HT1080 (cell line): ENCODE measurements at places on chromosomes 1 and 21. TPM values are rescaled to one million over a fixed set of nuclear protein-coding genes. Genes with fewer than 3 reads are reported as not detected.

DNA sequence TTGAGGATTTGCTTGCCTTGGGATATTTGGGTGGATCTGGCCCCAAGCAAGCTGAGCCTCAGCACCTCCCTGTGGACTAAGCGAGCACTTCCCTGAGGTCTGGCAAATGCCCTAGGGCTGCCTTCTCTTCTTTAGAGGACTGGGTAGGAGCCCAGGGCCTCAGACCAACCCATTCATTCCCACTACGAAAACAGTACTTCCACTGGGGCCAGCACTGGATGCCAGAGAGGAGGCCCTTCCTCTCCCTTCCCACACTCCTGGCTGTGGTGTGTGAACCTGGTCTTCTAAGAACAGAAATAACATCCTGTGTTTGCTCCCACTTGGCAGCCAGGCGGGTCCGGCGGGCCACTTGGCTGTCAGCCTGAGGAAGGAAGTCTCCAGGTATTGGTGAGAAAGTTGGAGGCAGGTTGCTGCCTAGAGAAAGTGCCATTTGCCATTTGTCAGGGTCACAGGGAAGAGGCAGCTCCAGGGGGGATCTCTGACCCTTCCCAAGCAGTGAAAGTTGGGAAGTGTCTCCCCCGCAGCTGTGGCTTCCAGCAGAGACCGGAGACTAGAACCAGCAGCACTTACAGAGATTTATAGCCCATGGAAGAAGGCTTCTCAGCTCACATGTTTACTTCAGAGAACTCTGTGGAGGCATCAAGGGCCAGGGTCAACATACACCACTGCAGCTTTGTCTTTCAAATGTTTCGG, 323.5 kb downstream of the SIPA1L2 start:
- peak; percentile 18 for DNase-seq

Gene ALG6
- total RNA-seq, result 10.3 and 16.0 TPM in 2 replicates

GRCh38 chr21:35559128-35559828, 501.0 kb downstream of the SETD4 start:
- peak; percentile 93 for DNase-seq

Gene ZBTB40
- 12.7 and 13.0 TPM in 2 replicates for total RNA-seq

Gene IRF6
- 0.05 TPM in 1 of 2 replicates, not detected in the other for total RNA-seq

DNA sequence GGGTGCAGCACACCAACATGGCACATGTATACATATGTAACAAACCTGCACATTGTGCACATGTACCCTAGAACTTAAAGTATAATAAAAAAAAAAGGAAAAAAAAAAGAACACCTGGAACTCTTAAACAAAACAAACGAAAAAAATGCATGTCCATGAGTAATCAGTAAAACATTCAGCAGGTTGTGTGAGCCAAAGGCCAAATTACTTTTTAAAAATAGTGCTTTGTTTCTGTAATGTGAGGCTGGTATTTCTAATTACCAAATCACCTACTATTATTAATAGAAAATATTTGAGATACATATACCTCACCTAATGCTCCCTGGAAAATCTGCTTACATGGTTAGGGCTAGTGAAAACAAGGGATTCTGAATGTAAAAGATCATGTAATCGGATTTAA, 294.4 kb upstream of the NR5A2 start:
- no peak for DNase-seq

- no peak for DNase-seq
These were observed 70.9 kb downstream of the NAV1 start for GRCh38 chr1:201609661-201610318.

DNA sequence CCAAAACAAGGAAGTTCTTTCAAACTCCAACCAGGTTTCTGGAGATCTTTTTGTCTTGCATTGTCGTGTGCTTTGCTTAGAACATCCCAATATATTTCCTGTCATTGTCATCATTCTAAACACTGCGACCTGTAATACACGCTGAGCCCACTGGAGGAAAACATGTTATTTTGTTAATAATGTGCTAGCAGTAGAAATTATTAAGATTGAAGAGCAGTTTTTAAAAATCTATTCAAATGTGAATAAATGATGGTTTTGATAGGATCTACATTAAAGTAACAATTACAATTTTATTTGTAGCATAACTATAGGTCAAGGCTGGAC, 268.5 kb downstream of the PTPRC start:
- no peak for DNase-seq

GRCh38 chr1:53172426-53173128, 24.0 kb upstream of the CPT2 start:
- peak; percentile 59 for DNase-seq

DNA sequence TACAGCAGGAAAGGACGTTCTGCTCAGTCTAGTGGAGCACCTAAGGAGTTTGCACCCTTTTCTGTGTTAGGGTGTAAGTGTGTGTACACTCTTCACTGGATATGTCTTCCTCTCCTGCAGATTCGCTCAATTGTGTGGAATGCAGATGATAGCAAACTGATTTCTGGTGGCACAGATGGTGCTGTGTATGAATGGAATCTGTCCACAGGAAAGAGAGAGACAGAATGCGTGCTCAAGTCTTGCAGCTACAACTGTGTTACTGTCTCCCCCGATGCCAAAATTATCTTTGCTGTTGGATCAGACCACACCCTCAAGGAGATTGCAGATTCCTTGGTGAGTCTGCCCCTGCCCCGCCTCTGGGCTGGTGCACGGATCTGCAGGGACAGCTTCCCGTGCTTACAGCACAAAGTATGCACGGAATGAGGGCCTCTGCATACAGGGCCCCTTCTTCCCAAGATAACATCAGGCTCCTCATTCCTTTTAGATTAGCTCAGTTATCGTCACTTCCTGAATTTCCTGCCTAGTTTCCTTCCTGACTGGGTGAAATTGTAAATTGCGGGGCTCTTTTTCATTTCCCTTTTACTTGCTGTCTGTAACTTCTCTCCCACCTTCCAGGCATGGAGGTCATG, 34.6 kb downstream of the CFAP57 start:
- DNase-seq, result peak; percentile 99

GRCh38 chr21:36656138-36656537, 42.8 kb upstream of the SIM2 start:
- DNase-seq, result no peak

Gene TNFRSF4
- 0.88 TPM in 1 of 2 replicates, not detected in the other for total RNA-seq

Gene NKAIN1
- total RNA-seq, result 0.58 TPM in 1 of 2 replicates, not detected in the other

Gene FCMR
- total RNA-seq, result not detected in 2 replicates

Gene C1orf210
- not detected in 2 replicates for total RNA-seq

GRCh38 chr1:172699111-172699510, 40.2 kb downstream of the FASLG start:
- DNase-seq, result peak; percentile 90

- DNase-seq, result no peak
These were observed 196.7 kb downstream of the PBX1 start for GRCh38 chr1:164755690-164756089.

Gene RNF187
- 55.6 and 56.5 TPM in 2 replicates for total RNA-seq

- peak; percentile 87 for DNase-seq
These were observed 20.8 kb downstream of the OBSCN start for GRCh38 chr1:228228601-228229074.

Gene KCNH1
- total RNA-seq, result 2.4 and 3.1 TPM in 2 replicates

- DNase-seq, result peak; percentile 39
These were observed 84.5 kb upstream of the ESRRG start for GRCh38 chr1:216807696-216808095.

DNA sequence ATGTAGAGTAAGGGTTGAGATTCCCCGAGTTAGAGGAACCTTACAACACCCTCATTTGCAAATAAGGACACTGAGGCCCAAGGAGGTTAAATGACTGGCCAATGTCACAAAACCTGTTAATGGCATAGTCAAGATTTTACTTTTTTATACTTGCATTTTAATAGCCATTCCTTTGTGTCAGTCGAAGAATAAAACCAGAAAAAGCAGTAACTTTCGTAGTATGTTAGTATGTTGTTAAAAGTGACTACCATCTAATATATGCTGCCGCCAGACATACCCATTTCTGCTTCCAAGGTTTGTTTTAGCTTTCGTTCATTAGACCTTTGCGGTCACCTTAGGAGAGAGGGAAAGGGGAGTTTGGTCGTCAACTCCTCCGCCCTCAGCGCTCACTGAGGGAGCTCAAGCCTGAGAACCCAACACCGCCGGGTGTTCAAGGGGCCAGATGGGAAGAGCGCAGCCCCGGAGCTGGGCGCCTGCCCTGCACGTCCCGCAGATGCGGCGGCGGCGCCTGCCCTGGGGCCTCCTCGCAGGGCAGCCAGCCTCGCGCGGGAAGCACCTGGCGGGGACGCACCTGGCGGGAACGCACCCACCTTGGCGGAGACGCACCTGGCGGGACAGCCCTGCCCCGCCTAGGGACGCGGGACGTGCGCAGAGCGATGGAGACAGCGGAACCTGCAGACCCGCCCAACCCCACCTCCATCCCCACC, 466 bp downstream of the VPS26C start:
- DNase-seq, result peak; percentile 28

DNA sequence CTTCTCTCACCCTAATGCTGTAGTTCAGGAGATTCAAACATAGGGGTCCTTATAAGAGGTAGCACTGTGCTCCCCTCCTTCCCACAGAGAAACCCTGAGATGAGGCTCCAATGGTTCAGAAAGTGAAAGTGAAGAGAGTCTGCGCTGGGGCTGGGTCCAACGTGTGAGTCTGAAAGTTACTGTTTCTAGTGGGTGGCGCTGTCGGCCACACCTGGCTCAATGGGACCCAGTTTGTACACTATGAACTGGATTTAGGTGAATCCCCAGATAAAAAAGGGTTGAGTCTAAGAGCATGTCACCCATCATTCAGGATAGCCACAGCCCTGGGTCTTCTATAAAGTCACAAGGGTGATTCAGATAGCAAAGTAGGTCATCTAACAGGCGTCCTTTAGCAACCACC, 2.8 kb downstream of the SMCP start:
- no peak for DNase-seq

DNA sequence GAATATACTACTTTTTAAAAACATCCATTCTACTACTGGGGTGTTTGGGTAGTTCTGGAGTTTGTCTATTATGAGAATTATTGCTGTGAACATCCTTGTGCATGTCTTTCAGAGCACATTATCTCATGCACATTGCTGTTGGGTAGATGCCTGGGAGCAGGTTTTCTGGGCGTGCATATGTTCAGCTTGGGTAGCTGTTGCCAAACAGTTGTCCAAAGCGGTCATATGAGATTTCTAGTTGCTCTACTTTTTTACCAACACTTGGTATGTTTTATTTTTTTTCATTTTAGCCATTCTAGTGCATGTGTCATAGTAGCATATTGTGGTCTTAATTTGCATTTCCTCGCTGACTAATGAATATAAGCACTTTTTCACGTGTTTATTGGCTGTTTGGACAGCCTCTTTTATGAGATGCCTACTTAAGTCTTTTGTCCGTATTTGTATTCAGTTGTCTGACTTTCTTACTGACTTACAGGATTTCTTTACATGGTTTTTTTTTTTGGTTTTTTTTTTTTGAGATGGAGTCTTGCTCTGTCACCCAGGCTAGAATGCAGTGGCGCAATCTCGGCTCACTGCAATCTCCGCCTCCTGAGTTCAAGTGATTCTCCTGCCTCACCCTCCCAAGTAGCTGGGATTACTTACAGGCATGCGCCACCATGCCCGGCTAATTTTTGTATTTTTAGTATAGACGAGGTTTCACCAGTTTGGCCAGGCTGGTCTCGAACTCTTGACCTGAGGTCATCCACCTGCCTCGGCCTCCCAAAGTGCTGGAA, 18.1 kb downstream of the ZDHHC18 start:
- no peak for DNase-seq

DNA sequence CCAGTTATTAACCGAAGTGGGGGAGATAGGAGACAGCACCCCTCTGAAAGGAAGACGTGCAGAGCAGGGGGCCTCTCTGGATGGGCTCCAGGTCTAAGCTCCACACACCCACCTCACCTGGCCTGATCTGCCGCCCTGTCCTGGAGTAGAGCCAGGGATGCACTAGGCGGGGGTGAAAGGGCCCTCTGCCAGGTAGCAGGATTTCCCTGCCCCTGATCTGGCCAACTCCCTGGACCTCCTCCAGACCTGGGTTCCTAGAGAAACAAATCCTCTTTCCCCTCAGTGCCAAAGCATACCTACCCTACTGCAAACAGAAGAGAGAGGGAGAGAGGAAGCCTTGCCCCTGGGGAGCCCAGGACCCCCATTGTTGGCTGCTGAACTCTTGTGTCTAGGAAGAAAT, 2.0 kb downstream of the CRABP2 start:
- no peak for DNase-seq

Gene EFCAB14
- 28.8 and 30.6 TPM in 2 replicates for total RNA-seq

DNA sequence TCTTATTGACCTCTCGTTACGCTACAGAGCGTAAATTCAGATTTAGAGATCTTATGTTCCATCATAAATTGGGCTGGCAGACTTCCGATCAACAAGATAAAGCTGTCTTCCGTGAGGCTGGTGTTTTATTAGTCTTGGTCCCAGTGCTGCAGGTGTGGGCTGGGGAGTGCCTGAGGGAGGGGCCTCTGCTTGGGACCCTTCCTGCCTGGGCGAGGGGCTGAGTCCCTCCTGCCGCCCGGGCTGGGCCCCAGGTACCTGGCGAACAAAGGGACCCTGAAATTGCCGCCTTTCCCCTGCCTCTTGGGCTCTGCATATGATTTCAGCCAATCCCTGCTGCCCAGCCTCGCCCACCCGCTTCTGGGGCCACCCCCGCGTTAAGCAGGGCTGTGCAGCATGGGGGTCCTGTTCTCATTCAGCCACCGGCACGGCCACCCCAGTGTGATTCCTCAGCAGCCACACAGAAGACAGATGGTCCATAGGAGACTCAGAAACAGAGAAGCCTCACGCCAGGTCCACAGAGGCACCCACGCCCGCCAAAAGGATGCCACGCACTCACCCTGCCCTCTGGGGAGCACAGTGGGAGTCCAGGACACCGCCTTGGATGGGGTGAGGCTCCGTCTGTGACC, 6.1 kb upstream of the SAMD11 start:
- DNase-seq, result no peak

GRCh38 chr1:207691841-207692240, 46.9 kb downstream of the CR1L start:
- no peak for DNase-seq

Gene OSCP1
- 1.4 and 1.8 TPM in 2 replicates for total RNA-seq

- DNase-seq, result no peak
These were observed 149.6 kb downstream of the CYYR1 start for GRCh38 chr21:26423511-26423910.

GRCh38 chr1:32363713-32364112, 1.4 kb downstream of the TSSK3 start:
- DNase-seq, result no peak

- peak; percentile 70 for DNase-seq
These were observed 96.6 kb upstream of the TNR start for GRCh38 chr1:175839779-175840669.

- DNase-seq, result no peak
These were observed 57.3 kb downstream of the SYF2 start for GRCh38 chr1:25174730-25175612.

- no peak for DNase-seq
These were observed 50.6 kb upstream of the SLC35A3 start for GRCh38 chr1:99919220-99919619.

DNA sequence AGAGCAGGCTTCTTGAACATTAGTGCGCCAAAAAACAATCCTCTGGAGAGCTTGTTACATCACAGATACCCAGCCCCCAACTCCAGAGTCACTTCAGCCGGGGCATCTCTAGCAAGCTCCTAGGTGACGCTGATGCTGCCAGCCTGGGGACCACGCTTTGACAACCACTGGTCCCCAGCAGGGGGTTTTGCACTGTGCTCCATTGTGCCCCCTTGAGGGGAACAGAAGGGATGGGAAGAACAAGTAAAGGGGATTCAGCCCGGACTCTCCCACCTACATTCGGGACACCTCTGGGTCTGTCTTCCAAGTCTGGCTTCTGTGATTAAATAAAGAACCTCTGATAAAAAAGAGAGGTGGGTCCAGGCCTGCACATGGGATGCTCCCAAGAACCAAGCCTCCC, 60.4 kb downstream of the ATP5PO start:
- no peak for DNase-seq

GRCh38 chr1:15899266-15899665, 51.8 kb downstream of the SPEN start:
- DNase-seq, result no peak

- no peak for DNase-seq
These were observed 79.9 kb upstream of the ATP1A1 start for GRCh38 chr1:116292929-116293725.
